Activated CD8-positive, alpha-beta memory T cell treated with anti-CD3 and anti-CD28 coated beads, Interleukin-2, amount 50 U/mL, for 48 hours (primary cell): ENCODE measurements at places on chromosomes 7 and 10.

- DNase-seq: no peak
Observed at GRCh38 chr10:33147013-33147310, 187.5 kb downstream of the NRP1 start.

DNA sequence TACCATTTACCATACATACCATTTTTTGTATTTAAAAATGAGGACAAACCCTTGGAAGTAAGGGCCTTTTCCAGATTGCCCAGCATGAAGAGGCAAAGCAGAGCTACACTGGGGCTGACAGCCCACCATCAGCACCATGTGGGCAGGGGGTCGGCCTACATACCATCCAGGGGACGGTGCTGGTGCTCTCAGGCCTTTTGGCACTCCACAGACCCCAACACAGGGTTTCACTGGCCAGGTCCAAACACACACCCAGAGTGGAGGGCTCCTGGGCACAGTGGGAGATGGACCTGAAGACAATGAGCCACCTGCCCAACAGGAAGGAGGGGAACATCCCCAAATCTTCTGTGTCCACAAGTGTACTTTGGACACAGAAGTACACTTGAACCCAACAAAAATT lies 69.2 kb upstream of the CAMK2B start:
- DNase-seq: peak; percentile 33

DNA sequence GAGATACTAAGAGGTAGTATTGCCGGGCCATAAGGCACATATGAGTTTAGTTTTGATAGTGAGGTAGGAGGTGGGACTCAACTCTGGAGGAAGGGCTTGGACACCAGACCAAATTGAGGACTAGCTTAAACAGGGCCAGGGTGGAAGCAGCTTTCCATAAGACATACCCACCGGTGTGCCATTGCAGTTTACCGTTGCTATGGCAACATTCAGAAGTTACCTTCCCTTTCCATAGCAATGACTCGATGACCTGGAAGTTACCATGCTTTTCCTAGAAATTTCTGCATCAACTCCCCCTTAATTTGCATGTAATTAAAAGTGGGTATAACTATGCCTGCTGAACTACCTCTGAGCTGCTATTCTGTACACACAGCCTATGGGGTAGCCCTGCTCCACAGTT lies 10.9 kb upstream of the SNX10 start:
- peak; percentile 43 for DNase-seq

DNA sequence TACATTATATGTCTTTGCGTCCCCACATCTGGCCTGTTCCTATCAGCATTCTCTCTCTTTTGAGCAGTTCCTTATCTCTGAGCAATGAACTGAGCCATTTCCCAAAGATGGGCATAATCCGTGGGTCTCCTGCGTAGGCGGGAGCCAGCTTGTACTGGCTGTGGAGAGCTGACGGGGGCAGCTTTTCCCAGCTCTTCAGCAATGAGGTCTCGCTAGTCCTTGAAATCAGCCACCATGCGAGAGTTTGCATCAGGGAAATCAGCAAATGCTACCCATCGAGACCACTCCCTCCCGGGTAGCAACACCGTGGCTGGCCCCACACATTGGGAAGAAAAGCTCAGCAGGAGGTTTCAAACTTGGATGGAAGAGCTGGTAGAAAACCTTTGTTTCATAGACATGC lies 51.9 kb upstream of the FAM180A start:
- DNase-seq: no peak

DNA sequence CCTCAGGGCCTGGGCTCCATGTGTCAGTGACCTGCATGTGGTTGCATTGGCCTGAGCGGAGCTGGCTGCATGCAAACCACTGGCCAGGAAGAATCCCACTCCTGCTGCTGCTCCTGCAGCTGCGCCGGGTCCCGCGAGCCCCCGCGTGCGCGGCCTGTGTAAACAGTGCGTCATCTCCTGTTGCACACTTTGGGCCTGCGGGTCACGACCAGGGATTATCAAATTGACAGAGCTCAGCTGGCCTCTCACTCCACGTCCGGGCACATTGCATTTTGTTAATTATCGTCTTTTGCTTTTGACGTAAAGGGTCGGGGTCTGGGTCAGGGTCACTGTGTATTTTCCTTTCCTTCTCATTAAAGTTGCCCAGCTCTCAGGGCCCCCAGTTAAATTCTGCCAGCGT lies 132.6 kb downstream of the RGS10 start:
- no peak for DNase-seq

GRCh38 chr7:42572056-42572455 lies 335.0 kb upstream of the GLI3 start:
- DNase-seq: no peak
